ENCODE measurements at places on chromosomes 6 and 20.
A peak's percentile ranks its signal among the peaks of the same experiment; 100 is the strongest.

DNA sequence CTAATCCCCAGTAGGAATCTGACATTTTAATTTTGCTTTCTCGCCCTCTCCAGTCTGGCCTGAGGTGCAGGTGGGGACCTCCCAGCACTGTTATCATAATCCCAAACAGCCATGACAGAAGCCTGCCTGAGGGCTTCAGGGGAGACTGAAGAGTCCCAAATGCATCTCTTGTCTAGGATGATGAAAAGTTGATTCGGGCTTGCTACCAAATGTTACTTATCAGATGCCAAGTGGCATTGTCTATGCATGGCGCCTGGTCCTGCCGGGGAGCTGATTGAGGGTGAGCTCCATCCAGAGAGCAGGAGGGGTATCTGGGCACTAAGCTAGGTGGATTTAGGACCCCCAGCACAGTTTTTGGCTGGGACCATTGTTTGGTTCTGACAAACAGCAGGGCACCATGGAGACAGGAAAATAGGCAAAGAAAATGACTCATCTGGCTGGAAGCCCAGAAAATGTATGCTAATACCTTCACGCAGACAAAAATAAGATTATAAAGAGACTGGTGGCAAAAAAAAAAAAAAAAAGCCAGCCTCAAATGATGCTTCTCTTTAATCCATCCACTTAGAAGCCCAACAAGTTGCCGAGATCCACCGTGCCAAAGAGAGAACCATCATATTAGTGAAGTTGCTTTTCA is 513.7 kb upstream of the SULF2 start:
- DNase-seq, result peak; percentile 63

- no peak for DNase-seq
Observed at GRCh38 chr6:22807261-22807660, 237.9 kb downstream of the HDGFL1 start.

DNA sequence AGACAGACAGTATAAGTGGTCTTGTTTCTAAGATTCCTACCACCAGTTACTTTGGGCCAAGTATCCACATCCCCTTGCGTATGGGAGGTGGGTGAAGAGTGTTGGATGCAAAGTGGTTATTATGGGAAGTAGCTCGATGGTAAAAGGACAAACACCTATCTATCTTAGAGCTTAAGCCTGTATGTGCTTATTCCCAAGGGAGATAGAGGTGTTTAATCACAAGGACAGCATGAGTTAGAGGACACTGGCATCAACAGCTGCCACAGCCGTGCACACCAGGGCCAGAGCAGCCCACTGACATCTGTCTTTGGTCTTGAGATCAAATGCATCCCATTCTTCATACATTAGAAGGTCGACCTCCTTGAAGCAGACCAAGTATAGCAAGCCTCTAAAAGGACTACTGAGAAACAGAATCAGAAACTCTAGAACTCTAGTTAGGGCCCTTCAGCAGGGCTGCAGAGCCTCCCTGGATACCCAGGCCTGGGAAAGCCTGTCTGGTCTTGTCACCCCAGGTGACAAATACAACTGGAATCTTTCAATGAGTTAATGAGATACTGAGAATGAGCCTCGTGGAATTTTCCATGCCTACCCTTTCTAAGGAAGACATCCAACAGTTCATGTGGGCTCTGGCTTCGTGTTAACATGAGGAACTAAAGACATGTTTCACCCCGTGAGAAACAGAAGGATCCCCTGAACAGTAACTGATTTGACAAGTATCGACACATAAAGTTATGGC is 28.7 kb downstream of the TXNDC5 start:
- DNase-seq, result no peak

GRCh38 chr20:2140561-2140960 is 38.9 kb downstream of the STK35 start:
- no peak for DNase-seq

DNA sequence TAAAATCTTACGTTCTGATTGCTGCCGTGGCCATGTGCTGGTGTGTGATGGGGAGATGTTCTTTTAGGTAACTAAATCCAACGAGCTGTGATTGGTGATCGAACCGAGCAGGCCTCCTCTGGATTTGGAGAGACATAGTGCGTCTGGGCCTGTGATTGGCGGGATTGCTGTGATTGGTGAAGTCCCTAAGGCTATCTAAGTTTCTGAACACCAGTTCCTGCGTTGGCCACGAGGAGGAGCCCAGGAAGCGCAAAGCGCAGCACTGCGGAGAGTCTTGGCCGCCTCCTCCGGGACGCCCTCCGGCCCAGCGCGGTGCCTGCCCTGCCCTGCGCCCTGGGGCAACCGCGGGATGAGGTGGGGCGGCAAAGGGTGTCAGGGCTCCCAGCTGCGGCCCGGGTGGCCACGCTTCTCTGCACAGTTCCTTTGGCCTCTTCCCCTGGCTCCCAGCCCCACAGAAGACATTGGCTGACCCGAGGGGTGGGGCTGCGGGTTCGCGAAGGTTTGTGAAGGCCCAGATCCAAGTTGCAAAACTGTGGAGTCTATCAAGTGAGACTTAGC is 33.0 kb downstream of the HNF4A start:
- DNase-seq, result peak; percentile 48

GRCh38 chr20:33560026-33560425 is 70.1 kb downstream of the CBFA2T2 start:
- DNase-seq, result no peak

GRCh38 chr20:49343246-49343645 is 65.4 kb upstream of the ZNFX1 start:
- no peak for DNase-seq

GRCh38 chr20:17391127-17391771 is 139.9 kb downstream of the BFSP1 start:
- no peak for DNase-seq

DNA sequence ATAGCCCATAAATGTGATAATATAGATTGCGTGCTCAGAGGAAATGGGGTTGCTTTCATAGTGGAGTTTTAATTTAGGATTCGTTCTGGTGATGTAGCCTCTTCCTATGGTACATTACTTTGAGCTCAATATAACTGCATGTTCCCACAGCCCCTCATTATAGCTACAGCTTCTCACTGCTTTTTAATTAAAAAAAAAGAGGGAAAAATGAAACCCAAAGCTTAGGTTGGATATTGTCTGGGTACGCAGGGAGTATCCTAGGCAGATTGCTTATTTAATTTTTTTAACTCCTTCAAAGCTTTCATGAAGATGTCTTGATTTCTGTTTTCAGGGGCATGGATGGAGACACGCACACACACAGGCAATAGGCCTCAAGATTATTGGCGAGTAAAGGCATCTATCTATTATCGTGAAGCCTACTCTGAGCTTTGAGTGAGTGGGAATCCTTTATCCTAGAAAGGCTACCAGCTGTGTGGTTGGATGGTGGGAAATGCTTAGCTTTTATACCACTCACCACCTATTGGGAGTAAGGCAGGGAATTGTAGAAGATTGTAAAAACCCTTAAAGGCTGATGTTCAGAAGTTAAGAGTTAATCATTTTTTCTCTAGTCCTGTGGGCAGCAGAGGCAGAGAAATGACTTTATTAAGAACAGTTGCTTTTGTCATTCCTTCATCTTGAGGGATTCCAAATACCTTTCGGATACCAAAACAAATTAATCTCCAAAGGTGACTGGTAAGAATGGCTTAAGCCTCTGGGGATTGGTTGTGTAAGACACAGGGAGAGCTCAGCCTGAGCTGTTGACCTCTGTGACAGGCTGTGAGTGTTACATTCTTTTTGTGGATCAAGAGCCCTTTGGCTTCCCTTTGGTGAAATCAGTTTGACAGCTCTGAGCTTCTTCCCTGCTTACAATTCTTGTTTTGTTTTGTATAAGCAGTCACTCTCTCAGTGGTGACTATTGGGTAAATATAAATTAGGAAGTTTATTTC is 33.4 kb downstream of the CTNNBL1 start:
- DNase-seq, result no peak

DNA sequence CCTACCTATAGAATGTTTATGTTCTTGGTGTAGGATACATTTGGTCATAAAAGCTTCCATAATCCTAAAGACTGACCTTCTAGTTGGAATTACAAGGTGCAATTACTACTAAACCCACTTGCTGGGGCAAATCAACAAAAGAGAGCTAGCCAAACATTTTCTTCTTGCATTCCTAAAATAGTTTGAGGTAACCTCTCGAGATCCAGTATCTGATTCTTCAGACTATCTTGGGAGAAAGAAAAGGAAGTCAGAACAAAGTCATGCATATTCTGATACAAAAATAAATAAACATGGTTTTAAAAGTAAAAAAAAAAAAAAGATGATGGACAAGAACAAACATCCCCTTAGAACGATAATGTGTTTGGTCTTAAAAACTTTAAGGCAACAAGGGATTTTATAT is 294.2 kb upstream of the RSPO3 start:
- DNase-seq, result no peak

DNA sequence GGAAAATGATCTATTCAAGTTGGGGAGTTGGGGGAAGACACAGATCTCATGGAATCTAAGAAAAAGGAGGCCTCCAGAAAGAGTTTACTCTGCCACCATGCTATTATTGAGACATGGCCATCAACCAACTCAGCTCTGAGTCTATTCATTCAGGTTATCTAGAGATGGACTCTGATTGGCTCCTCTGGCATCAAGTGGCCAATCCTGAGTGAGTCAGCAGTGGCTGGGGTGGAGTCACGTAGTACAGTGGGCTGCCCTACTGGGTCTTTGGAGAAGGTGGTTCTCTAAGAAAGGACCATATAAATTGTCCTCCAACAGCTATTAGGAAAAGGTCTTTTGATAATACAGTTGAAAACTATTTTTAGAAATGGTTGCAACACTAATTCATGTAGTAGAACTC is 42.1 kb downstream of the LYRM2 start:
- no peak for DNase-seq
